ENCODE measurements at places on chromosomes 5 and 9.

GRCh38 chr5:76337953-76338451 is 65.1 kb upstream of the IQGAP2 start:
- DNase-seq, result peak; percentile 51

- DNase-seq, result peak; percentile 97
These were observed 269.4 kb upstream of the PTGER4 start for GRCh38 chr5:40410231-40410861.

DNA sequence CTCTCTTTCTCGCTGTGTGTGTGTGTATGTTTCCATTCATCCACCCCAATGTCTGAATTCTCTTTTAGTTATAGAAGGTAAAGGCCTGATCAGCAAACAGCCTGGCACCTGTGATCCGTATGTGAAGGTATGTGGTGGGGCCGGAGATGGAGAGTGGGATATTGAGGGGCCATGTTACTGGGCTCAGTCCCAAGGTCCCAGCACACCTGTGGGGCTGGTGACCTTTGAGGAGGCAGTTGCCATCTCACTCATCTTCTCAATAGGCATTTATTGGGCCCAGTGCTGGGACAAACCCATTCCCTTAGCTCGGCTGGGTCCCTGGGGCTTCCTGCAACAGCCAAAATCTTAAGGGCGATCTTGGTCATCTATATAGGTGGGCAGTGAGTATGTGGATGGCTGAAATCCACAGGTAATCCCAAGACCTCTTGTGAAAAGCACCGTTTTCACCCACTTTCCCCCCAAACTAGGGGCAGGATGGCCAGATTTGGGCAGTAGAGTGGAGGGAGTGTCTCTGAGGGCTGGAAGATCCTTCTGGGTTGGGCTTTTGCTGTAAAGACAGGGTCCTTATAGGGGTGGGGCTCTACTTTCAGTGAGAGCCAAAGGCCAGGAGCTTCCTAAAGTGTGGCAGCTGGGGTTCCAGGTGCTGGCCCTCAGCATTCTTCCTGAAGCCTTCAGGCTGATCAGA is 19.6 kb downstream of the RGS3 start:
- no peak for DNase-seq

DNA sequence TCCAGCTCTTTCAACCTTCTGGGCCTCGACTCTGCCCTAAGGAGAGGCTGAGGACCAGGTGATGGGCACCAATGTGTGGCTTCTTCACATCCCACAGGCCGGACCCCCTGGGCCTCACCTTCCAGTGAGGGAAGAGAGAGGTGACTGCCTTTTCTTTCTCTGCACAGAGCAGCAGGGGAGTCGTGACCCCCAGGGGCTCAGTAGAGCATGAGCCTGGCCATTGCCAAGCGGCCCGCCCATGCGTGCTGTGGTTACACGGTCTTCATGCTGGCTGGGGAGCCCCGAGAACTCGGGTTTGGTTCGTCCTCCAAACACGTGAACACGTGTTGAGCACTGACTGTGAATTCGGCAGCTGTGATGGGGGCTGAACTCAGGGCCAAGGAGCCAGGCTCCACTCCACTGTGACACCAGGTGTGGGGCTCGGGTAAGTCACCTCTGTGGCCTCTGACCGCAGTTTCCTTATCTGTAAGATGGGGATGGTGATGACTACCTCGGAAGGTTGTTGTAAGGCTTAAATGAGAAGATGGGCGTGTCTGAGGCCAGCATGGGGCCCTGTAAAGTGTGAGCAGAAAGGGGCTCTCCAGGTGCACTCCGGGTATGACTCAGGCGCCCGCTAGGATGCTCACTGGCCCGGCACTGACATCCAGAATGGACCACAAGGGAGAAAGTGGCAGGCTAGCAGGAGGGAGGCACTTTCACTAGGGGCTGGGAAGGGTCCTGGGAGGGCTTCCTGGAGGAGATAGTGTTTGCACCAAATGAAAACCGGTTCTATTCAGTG is 13.4 kb upstream of the GRHPR start:
- no peak for DNase-seq

GRCh38 chr9:32524892-32525708 is 896 bp downstream of the RIGI start:
- DNase-seq, result peak; percentile 20

GRCh38 chr9:37668116-37668601 is 17.4 kb downstream of the FRMPD1 start:
- no peak for DNase-seq

- DNase-seq, result no peak
These were observed 171.7 kb downstream of the CACNA1B start for GRCh38 chr9:138049085-138049778.

DNA sequence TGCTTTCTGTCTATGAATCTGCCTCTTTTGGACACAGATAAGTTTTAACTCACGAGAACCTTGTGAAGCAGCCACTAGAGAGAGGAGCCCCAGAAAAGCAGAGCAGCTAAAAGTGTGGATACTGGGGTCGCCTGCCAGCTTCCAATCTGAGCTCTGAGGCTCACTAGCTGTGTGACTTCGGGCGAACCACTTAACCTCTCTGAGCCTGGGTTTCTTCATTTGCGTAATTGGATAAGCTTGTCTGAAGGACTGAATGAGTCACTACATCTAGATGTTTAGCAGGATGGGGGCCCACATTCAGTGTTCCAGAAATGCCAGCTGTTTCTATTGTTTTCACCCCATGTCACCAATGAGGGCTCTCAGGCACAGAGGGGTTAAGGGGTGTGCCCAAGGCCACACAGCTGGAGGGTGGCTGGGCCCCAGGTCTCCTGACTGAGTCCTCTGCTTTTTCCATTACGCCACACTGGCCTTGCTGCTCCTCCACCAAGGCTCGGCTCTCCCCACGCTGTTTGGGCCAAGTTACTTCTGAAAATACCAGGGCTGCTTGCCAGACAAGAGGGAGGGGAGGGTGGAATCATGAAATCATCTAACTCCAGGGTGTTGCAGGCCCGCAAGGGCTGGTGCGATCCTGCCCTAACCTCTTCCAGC is 36.2 kb downstream of the SH3PXD2B start:
- DNase-seq, result peak; percentile 82

GRCh38 chr5:55847837-55848236 is 3.3 kb upstream of the IL31RA start:
- DNase-seq, result peak; percentile 31

GRCh38 chr9:118510711-118511110 is 806.5 kb downstream of the TLR4 start:
- no peak for DNase-seq

- DNase-seq, result peak; percentile 61
These were observed 321.0 kb upstream of the TRPC7 start for GRCh38 chr5:136686192-136686872.

DNA sequence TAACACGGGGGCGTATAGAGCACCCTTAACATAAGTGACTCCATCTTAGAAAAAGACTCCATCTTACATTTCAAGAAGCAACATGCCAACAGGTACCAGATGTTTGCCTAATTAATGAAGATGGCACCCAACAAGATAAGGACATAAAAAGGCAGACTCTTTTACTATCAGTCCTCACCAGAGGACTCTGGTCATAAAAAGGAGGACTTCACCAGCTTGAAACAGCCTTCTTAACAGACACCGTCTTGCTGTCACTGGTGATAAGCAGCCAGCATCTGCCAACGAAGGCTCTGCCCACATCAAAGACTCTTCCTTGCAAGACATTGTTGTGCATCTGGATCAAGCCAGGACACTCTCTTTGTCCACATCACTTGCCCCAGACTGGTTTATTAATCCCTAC is 80.3 kb downstream of the S1PR3 start:
- no peak for DNase-seq

DNA sequence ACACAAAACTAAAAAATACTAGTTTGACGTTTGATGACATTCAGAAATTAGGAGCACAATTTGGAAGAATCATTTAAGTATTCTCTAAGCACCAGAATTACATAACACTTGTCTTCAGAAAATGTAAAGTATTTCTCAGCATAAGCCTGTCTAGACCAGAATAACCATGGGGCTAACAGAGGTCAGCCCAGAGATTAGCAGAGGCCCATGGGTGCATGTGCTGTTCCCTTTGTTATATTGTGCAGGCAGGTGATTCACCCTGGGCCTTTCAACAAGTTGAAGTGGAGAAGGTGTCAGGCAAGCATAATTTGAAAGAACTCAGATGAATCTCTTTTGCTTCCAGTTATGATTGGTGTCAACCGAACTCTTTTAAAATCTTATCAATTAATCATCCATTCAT is 227.9 kb downstream of the LURAP1L start:
- DNase-seq, result peak; percentile 18

- DNase-seq, result peak; percentile 99
These were observed 294.5 kb upstream of the TAS2R1 start for GRCh38 chr5:9924614-9925013.

DNA sequence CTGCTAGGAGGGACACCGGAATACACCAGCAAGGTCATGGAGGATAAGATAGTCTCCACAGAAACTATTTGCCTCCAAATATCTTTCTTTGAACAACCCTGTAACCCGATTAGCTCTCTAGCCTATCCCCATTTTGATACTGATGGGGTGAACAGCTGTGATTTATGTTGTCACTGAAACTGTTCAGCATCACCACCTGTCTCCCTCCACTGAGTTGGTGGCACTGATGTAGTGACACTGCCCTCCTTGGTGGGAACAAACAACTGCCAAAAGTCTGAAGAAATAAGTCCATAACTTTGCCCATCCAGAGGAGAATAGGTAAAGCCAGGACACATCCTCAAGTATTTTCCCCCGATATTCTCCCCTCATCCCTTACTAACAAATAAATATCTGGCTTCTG is 24.3 kb upstream of the KCNV2 start:
- DNase-seq, result no peak

GRCh38 chr5:144142139-144142823 is 28.2 kb downstream of the YIPF5 start:
- no peak for DNase-seq

DNA sequence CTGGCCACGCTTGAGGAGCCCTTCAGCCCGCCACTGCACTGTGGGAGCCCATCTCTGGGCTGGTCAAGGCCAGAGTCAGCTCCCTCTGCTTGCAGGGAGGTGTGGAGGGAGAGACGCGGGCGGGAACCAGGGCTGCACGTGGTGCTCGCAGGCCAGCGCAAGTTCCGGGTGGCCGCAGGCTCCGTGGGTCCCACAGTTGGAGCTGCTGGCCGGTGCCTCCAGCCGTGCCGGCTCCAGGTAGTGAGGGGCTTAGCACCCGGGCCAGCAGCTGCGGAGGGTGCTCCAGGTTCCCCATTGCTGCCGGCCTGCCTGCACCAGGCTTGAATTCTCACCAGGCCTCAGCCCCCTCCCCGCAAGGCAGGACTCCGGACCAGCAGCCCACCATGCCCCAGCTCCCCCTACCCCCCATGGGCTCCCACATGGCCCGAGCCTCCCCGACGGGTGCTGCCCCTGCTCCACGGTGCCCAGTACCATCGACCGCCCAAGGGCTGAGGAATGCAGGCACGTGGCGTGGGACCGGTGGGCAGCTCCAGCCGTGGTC is 192.8 kb upstream of the IZUMO3 start:
- no peak for DNase-seq

DNA sequence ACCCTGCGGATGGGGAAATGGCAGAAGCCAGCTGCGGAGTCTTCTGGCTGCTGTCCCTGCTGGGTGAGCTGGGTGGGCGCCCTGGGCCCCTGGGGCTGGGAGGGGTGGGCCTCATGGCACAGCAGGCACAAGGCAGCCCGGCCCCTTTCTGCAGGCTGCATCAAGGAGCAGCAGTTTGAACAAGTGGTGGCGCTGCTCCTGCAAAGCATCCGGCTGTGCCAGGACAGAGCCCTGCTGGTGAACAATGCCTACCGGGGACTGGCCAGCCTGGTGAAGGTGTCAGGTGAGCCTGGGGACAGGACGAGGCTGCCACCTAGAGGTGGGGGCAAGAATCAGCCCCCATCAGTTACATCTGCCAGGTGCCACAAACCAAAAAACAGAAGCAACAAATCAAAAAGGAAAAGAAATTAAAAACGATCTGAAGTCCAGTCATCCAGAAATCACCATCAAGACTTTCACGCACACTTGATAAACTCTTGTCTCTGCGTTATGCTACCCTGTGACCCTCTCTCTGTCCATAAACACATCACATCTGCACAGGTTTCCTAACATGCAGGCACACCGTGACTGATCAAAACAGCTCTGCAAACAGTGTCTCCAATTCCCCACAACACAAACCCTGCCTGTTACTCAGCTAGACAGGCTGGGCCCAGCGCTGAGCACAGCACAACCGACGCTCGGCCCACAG is 13.9 kb downstream of the REXO4 start:
- DNase-seq, result peak; percentile 33

- DNase-seq, result no peak
These were observed 234.8 kb upstream of the TMEM161B start for GRCh38 chr5:88503406-88503805.

- DNase-seq, result no peak
These were observed 38.3 kb downstream of the DAPK1 start for GRCh38 chr9:87535817-87536539.

- DNase-seq, result peak; percentile 44
These were observed 140.5 kb downstream of the SLIT3 start for GRCh38 chr5:169160405-169160901.

- no peak for DNase-seq
These were observed 204.7 kb downstream of the ARRDC3 start for GRCh38 chr5:91178461-91178860.

- no peak for DNase-seq
These were observed 257.8 kb downstream of the FSTL4 start for GRCh38 chr5:133354323-133355185.

DNA sequence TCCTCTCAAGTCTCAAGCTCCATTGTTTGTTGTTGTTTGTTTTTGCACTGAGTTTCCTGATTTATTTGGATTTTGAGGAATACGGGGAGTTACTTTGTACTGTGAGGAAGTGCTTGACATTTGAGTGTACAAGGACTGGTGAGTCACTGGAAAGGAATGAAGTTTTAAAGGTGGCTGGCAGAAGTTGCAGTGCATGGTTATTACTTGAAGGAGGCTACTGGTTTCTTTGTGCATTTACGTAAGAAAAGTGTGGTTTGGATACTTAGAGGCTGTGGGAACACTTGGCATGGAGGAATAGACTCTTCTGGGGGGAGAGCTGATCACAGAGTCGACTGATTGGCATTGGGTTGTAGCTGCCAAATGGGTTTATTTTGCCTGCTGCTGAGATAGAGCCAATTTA is 919.0 kb downstream of the TAF11L14 start:
- DNase-seq, result peak; percentile 92

GRCh38 chr5:131679911-131680310 is 44.9 kb upstream of the RAPGEF6 start:
- no peak for DNase-seq

DNA sequence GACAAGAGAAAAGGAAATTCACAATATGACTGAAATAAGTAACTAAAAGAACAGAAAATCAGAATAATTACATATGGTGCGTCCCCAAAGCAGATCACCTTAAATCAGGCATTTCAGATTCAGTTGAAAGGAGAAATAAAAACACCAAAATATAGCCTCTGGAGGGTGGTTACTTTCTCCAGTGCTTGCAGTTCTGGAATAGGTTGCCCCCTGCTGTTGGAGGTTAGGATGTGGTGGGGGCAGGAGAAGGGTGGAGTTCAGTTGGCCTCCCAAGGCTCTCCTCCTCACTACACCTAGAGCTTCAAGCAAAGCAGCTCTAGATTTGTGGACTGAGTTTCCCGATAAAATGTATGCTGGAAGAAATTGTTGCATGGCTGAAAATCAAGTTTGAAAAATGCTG is 338.2 kb upstream of the TLE4 start:
- peak; percentile 40 for DNase-seq

GRCh38 chr5:81835814-81836367 is 85.0 kb upstream of the SSBP2 start:
- DNase-seq, result no peak

Measured in foreskin keratinocyte (primary cell).